ENCODE measurements at places on chromosomes 5 and 9.

DNA sequence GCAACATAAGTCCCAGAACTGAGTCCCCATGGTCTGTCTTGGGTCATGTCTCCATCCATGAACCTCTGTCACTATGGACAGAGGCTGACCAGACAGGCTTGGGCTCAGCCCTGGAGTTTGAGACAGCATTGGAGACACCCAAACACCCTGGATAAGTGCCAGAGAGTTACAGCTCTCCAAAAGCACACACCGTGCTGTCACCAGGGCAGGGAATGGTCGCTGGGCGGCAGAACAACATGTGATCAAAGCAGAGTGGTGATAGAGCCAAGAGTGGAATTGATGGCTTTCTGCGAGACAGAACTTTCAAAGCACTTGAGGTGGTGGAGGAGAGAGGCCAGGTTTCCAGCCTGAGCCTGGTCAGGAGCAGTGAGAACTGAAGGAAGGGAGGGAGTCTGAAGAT is 50.1 kb downstream of the DRD1 start:
- no peak for DNase-seq

DNA sequence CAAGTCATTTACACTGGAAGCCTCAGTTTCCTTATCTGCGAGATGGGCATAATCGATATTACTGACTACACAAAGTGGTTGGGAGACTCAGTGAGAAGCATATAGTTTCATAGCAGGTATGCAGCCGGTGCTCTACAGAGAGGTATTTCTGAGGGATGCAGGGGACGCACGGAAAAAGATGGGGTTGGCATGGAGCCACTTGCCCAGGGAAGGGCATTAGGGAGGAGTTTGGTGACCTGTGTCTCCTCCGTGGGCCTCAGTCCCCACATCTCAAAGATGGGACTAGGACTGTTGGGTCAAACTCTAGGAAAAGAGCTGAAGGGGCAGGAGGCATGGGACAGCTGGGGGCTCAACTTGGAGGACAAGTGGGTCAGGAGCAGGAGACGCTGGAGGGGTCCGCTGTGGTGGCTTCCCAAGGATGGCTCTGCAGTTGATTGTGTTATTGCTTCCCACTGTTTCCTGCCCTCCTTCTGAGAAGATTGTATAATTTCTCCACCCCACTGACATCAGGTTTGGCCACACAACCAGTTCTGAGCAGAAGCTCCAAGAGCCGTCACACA is 158.6 kb upstream of the ALDH1B1 start:
- DNase-seq, result no peak

- peak; percentile 24 for DNase-seq
These were observed 20.8 kb upstream of the MATR3 start for GRCh38 chr5:139272471-139273321.

- peak; percentile 32 for DNase-seq
These were observed 76.4 kb downstream of the NDFIP1 start for GRCh38 chr5:142184988-142185387.

DNA sequence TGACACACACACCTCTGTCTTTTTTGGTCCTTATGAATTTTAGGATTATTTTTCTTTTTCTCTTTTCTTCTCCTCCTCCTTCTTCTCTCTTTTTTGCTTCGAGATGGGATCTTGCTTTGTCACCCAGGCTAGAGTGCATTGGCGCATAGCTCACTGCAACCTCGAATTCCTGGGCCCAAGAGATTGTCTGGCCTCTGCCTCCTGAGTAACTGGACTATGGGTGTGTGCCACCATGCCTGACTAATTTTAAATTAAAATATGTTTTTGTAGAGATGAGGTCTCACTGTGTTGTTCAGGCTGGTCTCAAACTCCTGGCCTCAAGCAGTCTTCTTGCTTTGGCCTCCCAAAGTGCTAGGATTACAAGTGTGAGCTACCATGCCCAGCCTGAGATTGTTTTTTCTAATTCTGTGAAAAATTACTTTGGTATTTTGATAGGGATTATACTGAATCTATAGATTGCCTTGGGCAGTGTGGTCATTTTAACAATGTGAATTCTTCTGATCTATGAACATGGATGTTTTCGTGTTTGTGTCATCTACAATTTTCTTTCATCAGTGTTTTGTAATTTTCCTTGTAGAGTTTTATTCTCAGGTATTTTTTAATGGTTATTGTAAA is 7.7 kb downstream of the AHRR start:
- DNase-seq, result no peak

- no peak for DNase-seq
These were observed 10.5 kb downstream of the ECSCR start for GRCh38 chr5:139451878-139452660.

DNA sequence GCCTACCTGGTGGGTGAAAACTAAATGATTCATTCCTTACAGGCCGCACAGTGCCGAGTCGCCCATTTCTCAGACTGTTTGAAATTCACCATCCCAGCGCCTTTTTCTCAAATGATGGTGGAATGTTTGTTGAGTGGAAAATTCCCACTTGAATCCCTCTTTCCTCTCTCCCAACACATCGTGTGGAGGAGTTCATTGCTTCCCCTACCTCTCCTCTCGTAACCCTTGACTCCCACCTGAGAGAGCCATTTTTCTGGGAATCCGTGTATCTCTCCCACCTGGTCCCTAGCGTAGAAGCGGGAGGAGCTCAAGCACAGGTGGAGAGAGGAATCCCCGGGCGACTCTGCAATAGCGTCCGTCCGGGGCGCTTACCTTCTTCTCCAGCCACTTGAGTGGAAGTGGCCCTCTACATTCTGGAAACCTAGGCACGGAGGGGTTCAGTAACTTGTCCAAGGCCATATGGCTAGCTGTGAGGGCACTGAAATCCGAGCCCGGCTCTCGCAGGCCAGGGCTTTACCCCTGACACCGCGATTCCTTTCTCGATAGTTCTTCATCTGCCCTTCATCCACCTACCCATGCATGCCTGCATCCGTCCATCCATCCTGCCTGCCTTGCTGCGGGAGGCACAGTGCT is 683 bp downstream of the OSMR start:
- DNase-seq, result no peak

- no peak for DNase-seq
These were observed 65.3 kb downstream of the LMX1B start for GRCh38 chr9:126678989-126679388.

DNA sequence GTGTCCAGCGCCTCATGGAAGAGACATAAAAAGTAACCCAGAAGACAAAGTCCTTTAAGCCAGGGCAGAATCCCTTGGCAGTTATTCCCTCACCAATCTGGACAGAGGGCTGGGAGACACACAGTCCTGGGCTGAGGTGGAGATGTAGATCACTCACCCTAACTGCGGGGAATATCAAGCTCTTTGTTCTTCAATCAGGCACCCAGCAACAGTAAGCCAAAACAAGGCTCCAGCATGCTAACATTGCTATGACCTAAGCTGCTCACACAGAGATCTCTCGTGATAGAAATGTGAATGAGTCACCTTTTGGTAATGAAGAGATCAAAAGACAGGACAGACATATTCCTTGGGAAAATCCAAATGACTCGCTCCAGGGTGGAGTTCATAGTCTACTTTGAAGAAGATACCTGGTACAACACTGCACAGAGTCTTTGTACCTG is 101.3 kb downstream of the FBN2 start:
- peak; percentile 0 for DNase-seq

- DNase-seq, result no peak
These were observed 184.0 kb downstream of the TTLL11 start for GRCh38 chr9:121909111-121909510.

DNA sequence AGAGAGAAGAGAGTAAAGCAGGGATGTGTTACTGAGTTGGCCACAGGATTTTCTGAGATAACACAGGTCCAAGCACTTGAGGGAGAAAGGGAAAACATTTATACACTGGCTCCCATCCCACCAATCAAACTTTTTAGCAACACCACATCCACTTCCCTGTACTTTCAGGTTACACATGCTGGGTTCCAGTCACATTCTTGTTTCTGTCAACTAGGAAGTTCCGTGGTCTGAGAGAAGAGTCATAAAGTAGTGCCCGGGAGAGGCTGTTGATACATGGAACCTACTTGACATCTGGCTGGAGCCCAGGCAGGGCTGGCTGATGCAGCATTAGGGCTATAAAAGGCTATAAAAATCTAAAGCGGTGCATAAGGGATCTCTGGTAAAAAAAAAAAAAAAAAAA is 473.9 kb upstream of the COX7C start:
- no peak for DNase-seq

- no peak for DNase-seq
These were observed 218.1 kb downstream of the AP3B1 start for GRCh38 chr5:78076351-78076750.

- DNase-seq, result no peak
These were observed 31.7 kb upstream of the LRRC14B start for GRCh38 chr5:159448-160172.

GRCh38 chr5:66898241-66898995 is 298.2 kb downstream of the CD180 start:
- no peak for DNase-seq

DNA sequence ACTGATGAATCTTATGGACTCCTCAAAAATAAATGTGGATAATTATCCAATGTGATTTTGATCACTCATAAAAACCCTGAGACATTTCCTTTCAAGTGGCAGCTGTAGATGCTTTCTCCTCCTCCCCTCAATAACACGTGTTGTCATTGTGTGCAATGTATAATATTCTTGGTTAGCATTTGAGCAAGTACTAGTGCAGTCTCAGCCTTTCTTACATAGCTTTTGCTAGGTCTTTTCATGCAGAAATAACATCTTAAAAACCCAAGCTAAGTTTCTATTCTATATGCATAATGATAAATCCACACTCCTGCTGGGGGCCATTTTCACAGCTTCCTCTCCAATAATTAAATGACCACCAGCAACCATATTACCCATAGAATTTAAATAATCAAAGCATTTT is 1835.2 kb upstream of the NUDT12 start:
- DNase-seq, result no peak

DNA sequence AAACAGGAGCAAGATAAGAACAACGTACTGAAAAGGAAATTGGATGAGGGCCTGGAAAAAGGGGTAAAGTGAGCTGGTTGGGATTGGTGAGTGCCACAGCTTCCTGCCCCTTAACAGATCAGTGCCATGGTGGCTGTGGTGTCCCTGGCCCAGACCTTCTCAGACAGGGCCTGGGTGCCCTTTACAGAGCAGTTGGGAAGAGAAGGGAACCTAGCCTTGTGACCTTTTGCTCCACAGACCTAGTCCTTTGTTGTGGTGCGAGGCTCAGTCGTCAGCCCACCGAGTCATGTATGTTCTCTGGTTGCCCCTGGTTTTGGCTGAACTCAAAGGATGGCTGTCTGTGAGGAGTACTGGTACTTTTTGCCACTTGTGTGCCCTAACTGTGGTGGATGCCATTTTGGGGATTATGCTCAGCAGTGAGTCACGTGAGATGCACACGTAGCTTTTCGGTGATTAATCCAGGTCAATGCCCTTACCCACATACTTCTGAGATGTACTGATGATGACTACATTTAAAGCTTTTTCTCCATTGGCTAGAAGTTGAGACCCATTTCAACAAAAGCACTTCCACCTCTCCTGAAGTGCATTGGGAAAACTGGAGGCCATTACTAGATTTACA is 48.4 kb downstream of the EXOSC2 start:
- DNase-seq, result no peak

DNA sequence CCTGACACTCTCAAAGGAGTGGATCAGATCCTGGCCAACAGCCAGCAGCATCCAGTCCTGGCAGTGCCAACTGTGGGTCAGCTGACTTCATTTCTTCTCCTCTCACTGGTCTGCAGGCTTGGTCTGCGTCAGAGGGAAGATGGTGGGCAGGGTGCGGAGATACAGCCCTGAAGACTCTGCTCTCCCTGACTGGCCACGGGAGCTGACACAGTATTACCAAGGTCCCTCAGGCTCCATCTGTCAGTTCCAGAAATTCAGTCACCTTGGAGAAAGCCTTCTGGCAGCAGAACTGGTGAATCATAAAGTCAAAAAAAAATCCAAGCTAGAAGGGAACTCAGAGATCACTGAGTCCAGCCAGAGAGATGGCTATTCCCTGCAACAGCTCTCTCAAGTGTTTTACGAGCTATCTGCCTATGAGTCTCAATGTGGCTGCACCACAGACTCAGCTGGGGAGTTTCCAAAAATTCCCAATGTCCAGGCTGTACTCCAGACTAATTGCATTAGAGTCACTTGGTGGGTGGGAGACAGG is 27.9 kb downstream of the C1QTNF2 start:
- DNase-seq, result peak; percentile 65

DNA sequence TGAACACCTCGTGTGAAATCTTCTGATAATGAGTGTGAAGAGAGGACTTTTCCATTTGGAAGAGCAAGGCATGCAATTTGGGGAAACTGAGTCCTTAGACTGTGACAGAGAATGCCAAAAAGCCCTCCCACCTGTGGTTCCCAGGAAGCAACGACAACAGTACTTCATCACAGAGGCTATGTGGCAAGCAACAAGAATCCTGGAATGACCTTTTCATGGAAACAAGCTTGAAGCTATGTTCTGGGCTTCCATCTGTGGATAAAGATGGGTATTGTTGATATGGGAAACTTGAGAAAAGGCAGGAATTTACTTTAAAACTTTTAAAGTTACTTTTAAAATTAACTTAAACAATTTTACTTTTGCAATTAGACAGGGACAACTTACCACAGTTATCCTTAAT is 131.2 kb upstream of the ANKH start:
- no peak for DNase-seq

DNA sequence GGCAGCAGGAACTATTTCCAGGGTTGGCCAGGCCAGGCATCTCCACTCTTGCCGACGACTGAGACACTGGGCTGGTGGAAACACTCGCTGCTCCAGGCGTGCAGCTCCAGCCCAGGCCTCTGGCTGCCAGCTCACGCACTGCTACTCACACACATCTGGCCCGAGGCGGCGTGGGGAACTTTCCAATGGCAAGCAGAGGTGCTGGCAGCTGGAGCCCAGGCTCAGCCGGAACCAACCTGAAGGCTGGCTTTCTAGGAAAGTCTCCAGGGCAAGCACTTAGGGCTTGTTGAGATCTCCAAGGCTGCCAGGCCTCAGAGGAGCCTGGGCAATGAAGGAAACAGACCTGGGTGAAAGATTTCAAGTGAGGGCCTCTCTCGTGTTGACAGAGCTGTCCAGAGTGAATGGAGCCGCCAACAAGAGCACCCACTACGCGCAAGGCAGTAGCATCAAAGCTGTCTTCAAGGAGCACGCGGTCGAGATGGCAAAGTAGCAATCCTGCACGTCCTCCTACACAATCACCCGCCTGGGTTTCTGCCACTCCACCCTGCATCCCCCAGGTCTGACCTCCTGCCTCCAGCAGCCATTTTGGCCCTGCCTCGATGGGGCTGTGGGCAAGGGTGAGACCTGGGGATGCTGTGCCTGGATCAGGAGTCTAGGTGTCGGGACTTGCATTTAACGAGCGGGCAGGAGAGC is 14.4 kb downstream of the SH3PXD2B start:
- DNase-seq, result no peak

DNA sequence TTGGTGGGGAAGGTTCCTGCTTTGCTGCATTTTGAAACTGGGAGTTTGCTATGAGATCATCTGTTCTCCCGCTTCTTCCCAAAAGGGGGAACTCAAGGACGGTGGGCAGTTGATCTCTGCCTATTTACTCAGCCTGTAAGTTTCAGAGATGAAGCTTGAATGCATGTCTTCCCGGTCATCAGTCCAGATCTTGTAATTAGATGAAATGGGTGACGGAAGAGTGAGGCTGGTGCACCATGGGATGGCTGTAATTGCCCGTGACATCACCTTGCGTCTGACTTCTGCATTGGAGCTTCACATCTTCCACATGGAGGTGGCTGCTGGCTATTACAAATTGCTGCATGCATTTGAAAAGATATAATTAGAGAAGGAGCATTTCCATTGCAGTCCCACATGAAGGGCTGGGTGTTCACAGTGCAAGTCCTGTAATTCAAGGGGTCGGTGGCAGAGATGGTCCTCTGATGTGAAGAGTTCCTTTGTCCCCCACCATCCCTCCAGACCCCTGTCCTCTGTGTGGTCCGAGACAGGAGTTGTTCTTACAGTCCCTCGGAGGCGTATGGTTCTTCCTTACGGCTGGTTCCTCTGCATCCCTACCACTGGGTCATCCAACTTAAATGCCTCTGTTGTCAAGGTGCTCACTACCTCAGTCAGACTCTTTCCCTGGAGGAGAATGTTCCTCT is 72.9 kb downstream of the ZNF618 start:
- no peak for DNase-seq
